Upper lobe of left lung (tissue), 6 donors: ENCODE measurements at places on chromosomes 2 and 18.

- no peak for DNase-seq
Measured at GRCh38 chr2:120269816-120270215, 17.2 kb downstream of the RALB start.

- DNase-seq: no peak
Measured at GRCh38 chr18:60549338-60549960, 176.9 kb upstream of the MC4R start.

DNA sequence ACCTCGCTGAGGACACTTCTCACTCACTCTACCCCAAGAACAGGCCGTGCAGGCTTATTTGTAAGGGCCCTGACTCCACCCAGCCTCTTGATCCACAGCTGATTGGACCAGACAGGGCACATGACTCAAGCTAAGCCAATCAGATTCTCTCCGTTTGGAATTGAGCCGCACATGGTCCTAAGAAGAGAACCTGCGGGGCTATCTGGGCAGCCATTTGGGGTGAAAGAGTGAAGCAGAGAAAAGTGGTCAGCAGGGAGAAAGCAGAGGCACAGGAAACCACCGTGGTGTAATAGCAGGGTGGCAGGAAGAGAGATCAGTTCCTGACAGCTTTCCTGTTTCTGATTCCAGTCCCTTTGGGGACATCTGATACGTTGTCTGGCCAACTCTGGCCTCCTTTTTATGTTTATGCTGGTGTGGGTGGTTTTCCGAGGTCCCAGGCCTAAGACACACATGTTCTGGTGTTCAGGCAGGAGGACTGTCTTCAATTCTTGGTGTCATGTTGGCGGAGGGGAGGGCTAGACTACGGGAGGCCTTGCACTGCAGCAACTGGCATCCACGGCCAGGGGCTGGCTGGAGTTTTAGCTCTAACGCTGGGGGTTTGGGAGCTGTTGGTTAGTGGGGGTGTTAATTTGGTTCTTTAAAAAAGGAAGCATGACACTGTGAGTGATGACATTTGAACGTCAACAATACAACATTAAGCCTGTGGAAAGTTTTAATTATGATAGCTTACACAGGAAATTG, 26.1 kb upstream of the SPTBN1 start:
- DNase-seq: no peak

DNA sequence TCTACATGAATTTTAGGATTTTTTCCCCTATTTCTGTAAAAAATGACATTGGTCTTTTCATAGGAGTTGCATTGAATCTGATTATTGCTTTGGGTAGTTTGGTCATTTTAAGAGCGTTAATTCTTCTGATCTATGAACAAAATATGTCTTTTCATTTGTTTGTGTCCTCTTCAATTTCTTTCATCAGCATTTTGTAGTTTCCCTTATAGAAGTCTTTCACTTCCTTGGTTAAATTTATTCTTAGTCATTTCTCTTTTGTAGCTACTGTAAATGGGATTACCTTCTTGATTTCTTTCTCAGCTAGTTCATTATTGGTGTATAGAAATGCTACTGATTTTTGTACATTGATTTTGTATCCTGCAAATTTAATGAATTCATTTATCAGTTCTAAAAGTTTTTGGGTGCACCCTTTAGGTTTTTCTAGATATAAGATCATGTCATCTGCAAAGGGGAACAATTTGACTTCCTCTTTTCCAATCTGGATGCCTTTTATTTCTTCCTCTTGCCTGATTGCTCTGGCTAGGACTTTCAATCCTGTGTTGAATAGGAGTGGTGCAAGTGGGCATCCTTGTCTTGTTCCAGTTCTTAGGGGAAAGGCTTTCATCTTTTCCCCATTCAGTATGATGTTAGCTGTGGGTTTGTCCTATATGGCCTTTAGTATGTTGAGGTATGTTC, 36.6 kb upstream of the AAK1 start:
- no peak for DNase-seq

- DNase-seq: peak; percentile 8
Measured at GRCh38 chr2:128413014-128413717, 94.5 kb upstream of the HS6ST1 start.

GRCh38 chr2:20617081-20617575, 33.8 kb downstream of the HS1BP3 start:
- peak; percentile 72 for DNase-seq

GRCh38 chr2:68722712-68723111, 11.9 kb upstream of the ARHGAP25 start:
- DNase-seq: no peak

GRCh38 chr18:25189391-25190185, 162.4 kb downstream of the ZNF521 start:
- DNase-seq: no peak
